ENCODE measurements at places on chromosomes 3 and 15.
A peak's percentile ranks its signal among the peaks of the same experiment; 100 is the strongest.

DNA sequence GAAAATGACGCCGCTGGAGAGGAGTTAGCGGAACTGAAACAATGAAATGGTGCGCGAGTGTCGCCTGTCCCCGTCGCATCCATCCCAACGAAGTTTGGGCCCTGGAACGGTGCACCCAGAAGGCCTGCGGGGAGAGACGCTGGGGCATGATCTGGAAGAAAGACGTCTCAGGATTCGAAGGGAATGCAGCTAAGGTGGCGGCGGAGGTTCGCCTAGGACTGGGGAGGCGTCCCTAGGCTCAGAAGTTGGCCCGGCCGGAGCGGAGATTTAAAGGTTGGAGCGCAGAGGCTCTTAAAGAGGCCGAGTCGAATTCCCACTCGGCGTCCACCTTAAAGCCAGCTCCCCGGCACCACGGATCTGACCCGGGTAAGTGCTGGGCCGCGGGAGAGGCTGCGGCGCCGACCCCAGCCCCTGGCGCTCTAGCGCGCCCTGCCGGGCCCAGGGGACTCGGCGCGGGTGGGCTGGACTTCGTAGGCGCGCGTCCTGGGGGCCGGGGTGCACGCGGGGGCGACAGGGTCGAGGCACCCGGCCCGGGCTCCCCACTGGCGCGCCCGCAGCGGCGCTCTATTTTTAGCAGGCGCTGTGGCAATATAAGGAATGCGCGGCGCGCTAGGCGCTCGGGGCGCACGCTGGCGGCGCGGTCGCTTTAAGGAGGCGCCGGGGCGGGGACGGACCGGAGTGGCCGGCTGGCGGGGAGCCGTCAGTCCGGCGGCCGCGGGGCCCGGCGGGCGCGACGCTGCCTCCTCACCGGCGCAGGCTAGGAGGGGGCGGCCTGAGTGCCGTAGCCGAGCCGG is at the start of gene MRAS:
Gene MRAS, plus strand, starts transcription at position 620 of the 794 bp plus-strand sequence. CDS start 24,305 bp downstream, outside the sequence.
- DNase-seq = peak; percentile 83

DNA sequence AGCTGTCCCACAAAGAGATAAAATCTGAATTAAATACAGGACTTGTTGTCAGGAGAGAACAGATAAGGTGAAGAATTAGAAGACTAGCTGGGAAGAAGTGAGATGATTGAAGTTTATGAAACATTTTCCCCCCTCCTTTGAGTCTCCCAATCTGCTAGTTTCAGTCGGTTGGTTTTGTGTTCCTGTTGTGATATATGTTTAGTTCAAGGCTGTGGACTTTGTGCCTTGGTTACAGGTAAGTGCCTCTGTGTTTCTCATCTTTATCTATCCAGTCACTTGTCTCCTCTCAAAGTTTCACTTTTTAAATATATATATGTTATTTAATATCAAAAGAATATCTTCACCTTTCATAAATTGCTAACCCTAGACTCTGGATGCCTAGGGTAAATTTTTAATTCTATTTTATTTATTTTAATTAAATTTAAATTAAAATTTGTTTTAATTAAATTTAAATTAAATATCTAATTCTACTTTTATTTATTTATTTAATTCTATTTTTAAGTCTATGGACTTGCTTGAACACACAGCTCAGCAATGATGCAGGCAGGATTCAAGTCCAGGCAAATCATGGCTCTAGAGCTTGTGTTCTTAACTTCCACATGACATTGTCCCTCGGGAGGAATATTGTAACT is 190.0 kb downstream of the FHIT start:
- no peak for DNase-seq

DNA sequence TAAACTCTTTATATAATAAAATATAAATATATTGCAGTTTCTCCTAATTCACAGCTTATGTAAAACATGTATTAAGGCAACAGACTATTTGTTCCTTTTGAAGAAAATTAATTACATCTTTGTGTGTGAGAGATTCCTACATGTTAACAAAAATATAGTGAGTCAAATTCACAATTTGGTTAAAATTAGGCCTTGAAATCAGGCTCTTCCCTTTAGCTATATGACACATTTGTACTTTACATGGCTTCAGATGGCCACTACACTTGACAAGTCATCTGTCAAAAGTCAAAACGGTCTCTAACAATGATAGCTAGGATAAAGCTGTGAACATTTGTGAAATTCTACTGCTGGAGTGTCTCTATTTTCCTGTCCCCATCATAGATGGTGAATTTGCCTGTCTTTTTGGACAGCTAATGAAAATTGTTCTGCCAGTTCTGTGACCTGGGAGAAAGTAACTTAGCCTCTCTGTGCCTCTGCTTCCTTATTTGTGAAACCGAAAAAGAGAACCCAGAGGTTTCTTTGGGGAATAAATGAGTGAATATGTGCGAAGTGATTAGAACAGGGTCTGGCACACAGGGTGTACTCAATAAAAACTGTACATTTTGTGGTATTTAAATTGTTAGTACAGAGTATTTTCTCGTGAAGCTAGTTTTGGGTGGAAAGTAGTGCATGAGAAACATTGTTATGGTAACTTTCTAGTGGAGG is 23.6 kb downstream of the TM4SF4 start:
- DNase-seq = no peak

DNA sequence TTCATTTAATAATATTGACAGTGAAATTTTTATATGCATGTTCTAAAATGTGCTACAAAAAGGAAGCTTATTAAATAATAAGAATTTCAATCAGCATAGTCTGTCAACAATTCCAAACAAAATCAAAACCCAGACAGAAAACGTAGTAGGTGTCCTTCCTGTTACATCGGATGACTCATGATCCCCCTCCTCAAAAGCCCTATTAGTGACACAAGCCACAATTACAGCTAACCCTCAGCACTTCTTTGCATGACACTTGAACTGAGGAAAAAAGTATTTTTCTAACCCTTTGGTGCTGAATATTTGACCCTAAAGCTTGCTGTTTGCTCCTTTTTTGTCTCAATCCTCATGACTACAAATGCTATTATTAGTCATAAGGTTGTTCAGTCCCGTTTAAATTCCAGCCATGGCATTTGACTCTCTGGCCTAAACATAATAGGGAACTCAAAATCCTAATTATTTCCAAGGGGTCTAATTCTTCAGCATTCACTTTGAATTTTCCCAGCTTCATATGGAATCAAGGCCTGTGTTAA is 78.1 kb downstream of the COL8A1 start:
- no peak for DNase-seq

DNA sequence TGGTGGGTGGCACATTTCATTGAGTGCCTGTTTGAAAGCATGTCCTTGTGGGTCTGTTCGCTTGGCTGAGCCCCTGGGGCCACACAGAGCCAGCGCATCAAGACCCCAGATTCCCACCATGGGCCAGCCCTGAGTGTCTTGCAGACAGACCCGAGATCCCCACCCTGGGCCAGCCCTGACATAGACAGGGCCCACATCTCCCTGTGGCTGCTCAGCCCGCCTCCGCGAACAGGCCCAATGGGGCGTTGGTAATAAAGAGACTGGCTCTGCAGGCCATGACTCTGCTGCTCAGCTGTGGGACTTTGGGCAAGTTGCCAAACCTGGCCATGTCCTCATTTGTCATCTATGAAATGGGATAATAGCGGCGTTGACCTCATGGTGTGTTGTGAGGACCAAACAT is 22.6 kb downstream of the FAH start:
- no peak for DNase-seq

GRCh38 chr3:178673529-178673928 is 137.3 kb downstream of the KCNMB2 start:
- no peak for DNase-seq

DNA sequence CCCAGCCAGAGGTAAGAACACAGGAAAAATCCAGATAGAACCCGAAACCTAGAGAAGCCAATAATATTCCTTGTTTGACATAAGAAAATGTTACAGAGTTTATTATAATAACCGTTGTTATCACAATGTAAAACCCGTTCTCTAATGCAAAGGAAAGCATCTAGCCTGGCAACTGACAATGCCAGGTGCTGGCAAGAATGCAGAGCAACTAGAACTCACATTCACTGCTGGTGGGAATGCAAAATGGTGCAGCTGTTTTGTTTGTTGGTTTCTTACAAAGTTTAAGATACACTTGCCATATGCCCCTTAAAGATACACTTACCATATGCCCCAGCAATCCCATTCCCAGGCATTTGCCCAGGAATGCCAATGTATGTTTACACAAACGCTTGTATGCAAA is 23.4 kb downstream of the VPS39 start:
- no peak for DNase-seq

DNA sequence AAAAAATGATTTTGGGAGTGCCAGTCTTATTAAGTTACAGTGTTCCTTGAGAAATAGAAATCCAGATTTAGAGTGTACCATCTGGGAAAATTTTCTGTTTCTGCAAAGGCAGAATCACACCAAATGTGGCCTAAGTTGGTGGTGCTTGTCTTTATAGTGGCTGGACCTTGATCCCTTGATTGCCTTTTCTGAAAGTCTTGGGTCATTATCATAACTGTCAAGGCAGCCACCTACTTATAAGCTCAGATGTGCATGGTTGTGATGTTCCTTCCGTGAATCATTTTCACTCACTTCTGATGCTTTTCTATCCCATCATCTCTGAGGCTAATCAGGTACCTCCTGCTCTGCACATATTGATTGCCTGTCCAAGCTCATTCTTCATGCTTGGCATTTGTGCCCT is 20.1 kb downstream of the CMSS1 start:
- DNase-seq = no peak

- no peak for DNase-seq
Observed at GRCh38 chr3:71568207-71568606, 15.3 kb downstream of the FOXP1 start.

- no peak for DNase-seq
Observed at GRCh38 chr3:11757441-11757875, 89.2 kb downstream of the TAMM41 start.

DNA sequence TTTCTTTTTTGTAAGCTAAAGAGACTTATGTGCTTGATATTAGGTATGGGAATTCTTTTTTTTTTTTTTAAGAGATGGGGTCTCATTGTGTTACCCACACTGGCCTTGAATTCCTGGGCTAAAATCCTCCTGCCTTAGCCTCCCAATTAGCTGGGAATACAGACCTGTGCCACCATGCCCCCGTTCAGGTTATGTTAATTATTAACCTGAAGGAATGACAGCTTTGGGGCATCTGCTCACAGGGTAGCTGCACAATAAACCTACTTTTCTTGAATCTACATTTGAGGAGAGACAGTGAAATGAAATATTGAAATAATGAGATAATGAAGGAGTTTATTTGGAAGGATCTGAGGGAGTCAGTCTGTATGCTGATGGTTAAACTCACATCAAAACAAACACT is 158.2 kb upstream of the FAM3D start:
- DNase-seq = no peak

DNA sequence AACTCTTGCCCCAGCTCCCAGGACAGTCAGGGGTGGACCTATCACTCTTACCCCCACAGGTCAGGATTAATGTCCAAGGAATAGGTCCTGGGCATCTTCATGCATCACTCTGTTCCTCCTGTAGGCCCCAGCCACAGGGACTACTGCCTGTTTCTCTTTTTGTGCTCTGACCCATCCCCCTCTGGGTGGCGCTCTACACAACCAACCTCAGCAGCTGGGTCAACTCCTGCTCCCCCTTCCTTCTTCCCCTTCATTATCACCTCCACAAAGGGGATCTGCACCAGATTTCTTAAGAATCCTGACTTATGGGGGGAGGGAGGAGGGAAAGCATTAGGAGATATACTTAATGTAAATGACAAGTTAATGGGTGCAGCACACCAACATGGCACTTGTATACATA is 12.2 kb upstream of the TRANK1 start:
- no peak for DNase-seq

DNA sequence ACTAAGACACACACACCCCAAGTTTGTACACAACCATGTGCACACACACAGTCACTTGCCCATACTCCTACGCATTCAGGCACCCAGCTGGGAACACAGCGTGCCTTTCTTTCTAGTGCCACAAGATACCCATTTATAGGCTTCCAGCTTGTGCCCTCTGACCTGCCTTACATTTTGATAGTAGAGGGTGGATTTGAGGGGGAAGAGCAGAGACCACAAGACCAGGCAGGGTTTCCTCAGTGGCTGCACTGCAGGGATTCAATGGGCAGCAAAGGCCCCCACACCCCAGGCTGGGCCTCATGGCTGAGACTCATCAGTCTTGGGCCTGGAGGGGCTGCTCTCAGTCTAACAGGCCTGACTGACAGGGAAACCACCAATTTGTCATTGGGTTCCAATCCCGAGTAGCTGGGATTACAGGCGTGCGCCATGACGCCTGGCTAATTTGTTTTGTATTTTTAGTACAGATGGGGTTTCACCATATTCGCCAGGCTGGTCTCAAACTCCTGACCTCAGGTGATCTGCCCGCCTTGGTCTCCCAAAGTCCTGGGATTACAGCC is 18.8 kb upstream of the ANKDD1A start:
- no peak for DNase-seq

DNA sequence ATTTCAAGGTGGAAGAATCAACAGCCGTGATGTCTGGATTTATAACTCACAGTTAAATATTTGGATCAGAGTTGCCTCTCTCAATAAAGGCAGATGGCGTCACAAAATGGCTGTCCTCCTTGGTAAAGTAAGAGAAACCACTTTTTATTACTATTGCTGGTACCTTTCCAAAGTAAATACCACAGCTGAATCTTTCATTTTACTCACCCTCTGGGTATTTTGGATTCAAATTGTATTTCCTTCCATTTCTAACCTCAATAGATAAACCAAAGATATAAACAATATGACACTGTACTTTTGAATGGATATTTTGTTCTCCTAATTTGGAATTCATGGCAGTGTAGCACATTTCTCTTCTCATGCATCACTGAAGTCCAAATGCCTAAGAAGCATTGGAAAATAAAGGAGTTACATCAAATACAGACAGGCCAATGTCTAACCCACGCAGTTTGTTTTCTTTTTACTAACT is 29.5 kb downstream of the KLHL24 start:
- no peak for DNase-seq

DNA sequence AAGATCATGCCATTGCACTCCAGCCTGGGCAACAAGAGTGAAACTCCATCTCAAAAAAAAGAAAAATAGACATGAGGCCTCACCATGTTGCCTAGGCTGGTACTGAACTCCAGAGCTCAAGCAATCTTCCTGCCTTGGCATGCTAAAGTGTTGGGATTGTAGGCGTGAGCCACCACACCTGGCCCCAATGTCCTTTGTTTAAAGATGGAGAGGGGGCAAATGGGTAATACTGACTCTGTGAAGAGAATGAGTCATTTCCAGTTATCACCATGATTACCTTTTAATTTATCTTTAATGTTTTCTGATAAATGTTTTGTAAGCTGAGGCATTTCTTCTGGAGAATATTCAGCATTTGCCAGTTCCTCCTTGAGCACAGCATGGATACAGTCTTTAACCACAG is 2.2 kb downstream of the DYNLT2B start:
- no peak for DNase-seq

- no peak for DNase-seq
Observed at GRCh38 chr3:56411166-56411565, 57.1 kb downstream of the ERC2 start.

- no peak for DNase-seq
Observed at GRCh38 chr3:30826531-30826942, 67.9 kb downstream of the GADL1 start.

- peak; percentile 68 for DNase-seq
Observed at GRCh38 chr3:56055546-56055945, 412.7 kb downstream of the ERC2 start.

DNA sequence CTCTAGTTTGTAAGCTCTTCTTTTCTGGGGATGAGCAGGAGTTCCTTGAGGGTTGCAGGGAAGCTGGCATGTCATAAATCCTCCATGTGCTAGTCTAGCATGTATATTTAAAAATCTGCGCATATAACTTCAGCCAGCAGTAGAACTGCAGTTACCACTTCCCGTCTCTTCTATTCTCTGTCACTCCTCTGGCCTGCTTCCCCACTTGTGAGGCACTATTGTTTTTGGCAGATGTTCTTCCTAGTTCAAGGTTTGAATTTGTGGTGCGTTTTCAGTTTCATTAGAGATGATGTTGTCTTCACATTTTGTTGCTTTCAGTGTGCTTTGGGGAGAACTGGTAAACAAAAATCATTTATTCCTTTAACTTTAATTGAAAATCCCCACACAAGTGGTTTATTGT is 169.1 kb upstream of the ZPLD1 start:
- no peak for DNase-seq

All from right forelimb (tissue), 1 donor.